Cardiac muscle cell (in vitro differentiated cells and primary cell): ENCODE measurements at places on chromosomes 1 and 21. TPM values are rescaled to one million over a fixed set of nuclear protein-coding genes. Genes with fewer than 3 reads are reported as not detected.

- no peak overlapping the region for H3K27ac ChIP-seq
- no peak overlapping the region for H3K4me3 ChIP-seq
- no peaks in the 10 kb centered on the region for H3K4me1 ChIP-seq
These were observed 54.4 kb downstream of the EDN2 start for GRCh38 chr1:41430069-41430468.

The AGL gene
- polyA plus RNA-seq: 26.6 and 29.0 TPM in 2 replicates

DNA sequence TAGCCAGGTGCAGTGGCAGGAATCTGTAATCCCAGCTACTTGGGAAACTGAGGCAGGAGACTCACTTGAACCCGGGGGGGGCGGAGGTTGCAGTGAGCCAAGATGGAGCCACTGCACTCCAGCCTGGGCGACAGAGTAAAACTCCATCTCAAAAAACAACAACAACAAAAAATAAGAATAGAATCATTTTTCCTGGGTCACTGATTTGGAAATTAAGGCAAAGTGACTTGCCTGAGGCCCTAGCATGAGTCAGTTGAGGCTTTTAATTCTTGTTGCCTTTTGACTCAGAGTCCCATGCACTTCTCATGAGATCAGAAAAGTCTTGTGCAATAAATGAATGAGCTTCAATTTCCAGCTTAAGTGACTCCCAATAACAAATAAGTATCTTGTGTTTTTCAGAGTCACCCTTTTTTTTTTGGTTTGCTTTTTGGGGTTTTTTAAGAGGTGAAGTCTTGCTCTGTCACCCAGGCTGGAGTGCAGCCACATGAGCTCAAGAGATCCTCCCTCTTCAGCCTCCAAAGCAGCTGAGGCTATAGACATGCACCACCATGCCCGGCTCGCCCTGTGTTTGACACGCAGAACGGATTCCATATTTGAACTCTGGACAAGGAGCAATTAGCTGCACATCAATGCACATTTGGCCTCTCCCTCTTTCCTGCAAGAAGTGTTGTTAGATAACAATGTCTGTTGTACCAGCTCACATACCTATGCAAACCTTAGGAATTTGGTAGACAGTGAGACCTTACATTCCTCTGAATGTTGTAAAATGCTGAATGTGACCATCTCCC lies 3.4 kb upstream of the PLEKHM2 start:
- peak overlapping the region; percentile 19 for H3K27ac ChIP-seq
- DNase-seq: no peak
- no peaks in the 10 kb centered on the region for H3K36me3 ChIP-seq
- no peaks in the 10 kb centered on the region for H3K27me3 ChIP-seq

DNA sequence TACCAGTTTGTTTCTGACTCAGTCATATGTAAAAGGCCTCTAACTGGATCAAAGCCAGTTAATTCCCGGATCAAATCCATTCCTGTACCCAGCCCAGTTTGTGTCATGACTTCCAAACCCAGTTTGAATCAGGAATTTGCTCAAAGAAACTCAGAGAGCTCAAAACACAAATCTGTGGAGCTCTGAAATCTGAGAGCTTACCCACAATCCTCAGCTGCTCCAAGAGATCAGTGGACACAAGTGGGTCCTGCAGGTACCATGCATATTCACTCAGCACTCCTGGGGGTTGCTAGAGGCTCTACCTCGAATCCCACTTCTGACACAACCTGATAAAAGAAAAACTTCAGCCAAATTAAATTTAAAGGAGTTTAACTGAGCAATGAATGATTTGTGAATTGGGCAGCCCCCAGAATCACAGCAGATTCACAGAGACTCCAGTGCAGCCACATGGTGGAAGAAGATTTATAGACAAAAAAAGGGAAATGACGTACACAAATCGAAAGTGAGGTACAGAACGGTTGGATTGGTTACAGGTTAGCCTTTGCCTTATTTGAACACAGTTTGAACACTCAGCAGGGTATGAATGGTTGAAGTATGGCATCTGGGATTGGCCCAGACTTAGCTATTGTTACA lies 11.9 kb upstream of the MRPL55 start:
- H3K4me3 ChIP-seq: no peak overlapping the region
- no peak for DNase-seq
- no peaks in the 10 kb centered on the region for H3K36me3 ChIP-seq

DNA sequence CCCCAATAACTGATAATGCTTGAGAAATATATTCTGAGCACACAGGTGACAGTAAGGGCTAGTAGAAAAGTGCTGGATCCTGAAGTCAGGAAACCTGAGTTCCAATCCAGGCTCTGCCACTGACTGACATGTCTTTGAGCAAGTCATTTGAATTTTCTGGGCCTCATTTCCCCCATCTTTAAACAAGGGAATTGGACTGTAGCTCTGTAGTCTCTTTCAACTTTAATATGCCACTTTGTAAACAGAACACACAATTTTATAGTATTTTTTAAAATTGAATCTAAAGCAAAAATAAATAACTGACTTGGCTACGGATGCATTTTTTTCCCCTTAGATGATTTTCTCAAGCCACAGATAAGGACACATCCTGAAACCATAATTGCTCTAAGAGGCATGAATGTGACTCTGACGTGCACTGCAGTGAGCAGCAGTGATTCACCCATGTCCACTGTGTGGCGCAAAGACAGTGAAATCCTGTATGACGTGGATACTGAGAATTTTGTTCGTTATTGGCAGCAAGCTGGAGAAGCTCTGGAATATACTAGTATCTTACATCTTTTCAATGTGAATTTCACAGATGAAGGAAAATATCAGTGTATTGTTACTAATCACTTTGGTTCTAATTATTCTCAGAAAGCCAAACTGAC lies 37.0 kb downstream of the LRIG2 start:
- no peaks in the 10 kb centered on the region for H3K27me3 ChIP-seq
- no peak overlapping the region for H3K4me3 ChIP-seq
- peak overlapping the region; percentile 36 for H3K27ac ChIP-seq
- peaks cover 78% of the 10 kb centered on the region for H3K36me3 ChIP-seq

The HES2 gene
- 0.09 TPM in 1 of 2 replicates, not detected in the other for polyA plus RNA-seq

The PTPRF gene
- polyA plus RNA-seq: 44.1 and 70.9 TPM in 2 replicates

GRCh38 chr21:21973806-21974205 lies 975.6 kb downstream of the NCAM2 start:
- H3K4me3 ChIP-seq: no peak overlapping the region
- no peak overlapping the region for H3K27ac ChIP-seq
- H3K4me1 ChIP-seq: no peaks in the 10 kb centered on the region
- DNase-seq: no peak
- H3K36me3 ChIP-seq: no peaks in the 10 kb centered on the region

DNA sequence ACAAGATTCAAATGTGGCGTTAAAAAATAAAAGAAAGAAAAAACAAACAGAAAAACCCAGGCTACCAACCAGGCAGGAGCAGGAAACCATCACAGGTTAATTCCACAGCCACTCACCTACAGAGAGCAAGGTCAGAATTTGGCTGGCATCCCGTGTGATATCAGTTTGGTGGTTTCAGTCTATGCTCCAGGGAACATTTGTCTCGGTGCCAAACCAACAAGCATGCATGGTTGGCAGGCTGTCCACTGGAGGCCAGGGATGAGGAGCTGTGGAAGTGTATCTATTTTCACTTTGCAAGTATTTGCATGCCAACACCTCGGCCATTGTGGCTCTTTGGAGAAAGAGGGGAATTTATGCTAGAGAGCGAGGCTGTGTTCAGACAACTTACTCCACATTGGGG lies 53.1 kb upstream of the PROX1 start:
- no peaks in the 10 kb centered on the region for H3K27me3 ChIP-seq
- no peaks in the 10 kb centered on the region for H3K4me1 ChIP-seq
- no peak overlapping the region for H3K4me3 ChIP-seq

DNA sequence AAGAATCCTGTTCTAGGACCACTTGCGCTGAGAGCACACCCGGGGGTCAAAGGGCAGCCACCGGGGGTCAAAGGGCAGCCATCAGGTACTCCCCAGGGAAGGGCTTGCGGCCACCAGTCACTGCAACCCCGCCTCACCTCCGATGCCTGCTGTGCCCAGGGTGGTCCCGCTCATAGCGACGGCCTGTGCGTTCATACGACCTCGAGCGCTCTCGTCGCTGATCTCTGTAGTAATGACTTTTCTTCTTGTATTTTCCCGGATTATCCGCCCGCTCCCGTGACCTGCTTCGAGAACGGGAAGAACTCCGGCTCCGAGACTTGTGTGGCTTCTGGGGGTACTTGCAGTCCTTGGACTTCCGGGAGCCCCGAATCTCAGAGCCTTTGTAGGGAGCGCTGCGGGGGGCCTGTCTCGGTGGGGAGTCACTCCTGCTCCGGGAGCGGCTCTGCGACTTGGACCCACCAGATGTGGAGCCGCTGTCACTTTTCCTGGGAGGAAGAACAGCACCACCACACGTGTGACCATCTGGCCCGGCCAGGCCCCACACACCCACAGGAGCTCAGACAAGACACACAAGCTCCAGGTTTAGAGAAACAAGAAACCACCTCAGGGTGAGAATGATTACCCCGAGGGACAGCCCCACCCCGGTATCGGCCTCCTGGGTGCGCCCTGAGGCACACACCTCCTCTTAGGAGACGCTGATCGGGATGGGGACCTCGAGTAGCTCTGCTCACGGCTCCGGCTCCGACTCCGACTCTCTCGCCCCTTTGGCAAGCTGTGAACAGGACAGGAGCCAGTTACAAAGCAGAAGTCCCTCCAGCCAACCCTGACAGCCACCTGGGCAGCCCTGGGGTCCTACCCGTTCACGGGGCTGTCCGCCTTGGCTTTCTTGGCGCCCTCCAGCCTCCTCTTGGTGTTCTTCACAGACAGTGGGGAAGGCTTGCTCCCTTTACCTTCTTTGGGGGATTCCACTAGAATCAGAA lies 11.7 kb downstream of the CCNL2 start:
- no peaks in the 10 kb centered on the region for H3K4me1 ChIP-seq
- no peak overlapping the region for H3K4me3 ChIP-seq
- no peaks in the 10 kb centered on the region for H3K27me3 ChIP-seq
- H3K27ac ChIP-seq: no peak overlapping the region
- peaks cover 55% of the 10 kb centered on the region for H3K36me3 ChIP-seq
